ENCODE measurements at places on chromosomes 7 and 10.

DNA sequence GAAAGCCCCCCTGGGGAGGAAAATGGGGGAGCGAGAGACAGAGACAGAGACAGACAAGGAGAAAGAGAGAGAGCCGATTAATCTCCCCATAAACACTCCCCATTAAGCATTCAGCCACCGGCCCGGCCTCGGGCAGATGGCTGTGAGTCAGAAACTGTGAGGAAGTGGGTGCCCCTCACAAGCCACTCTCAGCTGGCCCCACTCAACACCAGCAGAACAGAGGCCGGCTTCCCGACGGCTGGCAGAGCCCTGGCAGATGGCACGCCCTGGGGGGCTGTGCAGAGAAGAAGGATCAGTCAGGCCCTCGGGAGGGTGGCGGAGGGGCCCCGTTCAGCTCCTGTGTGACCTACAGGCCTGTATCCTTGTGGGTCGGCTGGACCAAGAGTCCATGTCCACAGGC lies 41.2 kb downstream of the CAMK2B start:
- no peak for DNase-seq

- no peak for DNase-seq
These were observed 19.6 kb downstream of the ARL4A start for GRCh38 chr7:12706900-12707536.

DNA sequence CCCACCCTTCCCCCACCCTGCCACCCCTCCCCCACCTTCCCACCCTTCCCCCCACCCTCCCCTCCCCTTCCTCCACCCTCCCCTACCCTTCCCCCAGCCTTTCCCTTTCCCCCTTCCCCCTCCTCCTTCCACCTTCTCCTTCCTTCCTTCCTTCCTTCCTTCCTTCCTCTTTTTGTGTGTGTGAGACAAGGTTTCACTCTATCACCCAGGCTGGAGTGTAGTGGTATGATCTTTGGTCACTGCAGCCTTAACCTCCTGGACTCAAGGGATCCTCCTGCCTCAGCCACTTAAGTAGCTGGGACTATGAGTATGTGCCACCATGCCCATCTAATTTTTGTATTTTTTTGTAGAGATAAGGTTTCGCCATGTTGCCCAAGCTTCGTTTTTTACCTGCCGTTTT lies 35.2 kb downstream of the CYP17A1 start:
- no peak for DNase-seq

DNA sequence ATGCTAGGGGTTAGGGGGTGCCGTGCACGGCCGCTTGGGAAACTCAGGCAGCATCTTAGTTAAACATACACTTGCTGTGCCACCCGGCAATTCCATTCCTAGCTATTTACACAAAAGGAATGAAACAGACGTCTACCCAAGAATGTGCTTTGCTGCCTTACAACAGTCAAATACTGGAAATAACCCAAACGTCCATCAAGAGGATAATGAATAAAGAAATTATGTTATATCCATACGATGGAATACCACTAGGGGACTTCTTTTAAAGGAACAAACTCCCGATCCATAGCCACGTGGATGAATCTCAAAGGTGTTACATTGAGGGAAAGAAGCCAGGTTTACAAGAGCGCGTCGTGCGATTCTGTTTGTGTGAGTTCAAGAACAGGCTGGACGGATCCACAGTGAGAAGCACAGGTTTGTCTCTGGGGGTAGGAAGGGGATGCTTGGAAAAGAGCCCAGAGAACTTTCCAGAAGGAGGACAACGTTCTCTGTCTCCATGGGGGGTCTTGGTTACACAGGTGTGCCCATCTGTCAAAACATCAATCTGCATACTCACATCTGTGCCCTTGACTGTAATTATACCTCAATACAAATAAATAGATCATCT lies 41.8 kb downstream of the STK32C start:
- no peak for DNase-seq

GRCh38 chr7:77409005-77409738 lies 7.0 kb downstream of the GSAP start:
- no peak for DNase-seq

- DNase-seq, result peak; percentile 8
These were observed 77.7 kb upstream of the DIP2C start for GRCh38 chr10:767211-767610.

Measured in SHP77 treated with DMSO at 0.1 percent for 48 hours (cell line).